ENCODE measurements at places on chromosomes 16 and 17. TPM values are rescaled to one million over a fixed set of nuclear protein-coding genes. Genes with fewer than 3 reads are reported as not detected.

NOTUM gene
- not detected for total RNA-seq

TP53TG3F gene
- total RNA-seq: not detected

MYL4 gene
- 0.66 TPM for total RNA-seq

SLC6A2 gene
- not detected for total RNA-seq

NXN gene
- 33.6 TPM for total RNA-seq
